Endothelial cell of umbilical vein (primary cell): ENCODE measurements at places on chromosomes 7 and 10.

DNA sequence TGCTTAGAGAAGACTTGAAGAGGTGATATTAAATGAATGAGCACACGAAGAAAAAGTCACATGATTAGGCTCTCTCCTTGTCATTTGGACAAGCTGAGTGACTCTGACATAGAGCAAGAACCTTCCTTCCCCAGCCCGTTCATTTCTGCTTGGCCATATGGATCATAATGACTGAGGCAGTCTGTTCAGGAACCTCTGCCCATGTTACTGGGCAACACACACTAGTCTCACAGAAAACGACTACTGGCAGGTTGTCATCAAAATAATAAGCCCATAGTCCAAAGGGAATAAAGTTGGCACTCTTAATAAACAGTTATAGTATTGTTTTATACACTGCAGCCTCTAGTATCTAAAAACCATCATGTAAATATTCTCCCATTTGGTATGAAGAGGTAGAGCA, 635.0 kb downstream of the REEP3 start:
- H3K27ac ChIP-seq: no peak overlapping the region
- H3K4me1 ChIP-seq: no peaks in the 10 kb centered on the region
- H3K27me3 ChIP-seq: no peaks in the 10 kb centered on the region
- no peak for DNase-seq
- no peak overlapping the region for H3K4me3 ChIP-seq
- no peaks in the 10 kb centered on the region for H3K36me3 ChIP-seq

- H3K4me3 ChIP-seq: no peak overlapping the region
- H3K36me3 ChIP-seq: no peaks in the 10 kb centered on the region
- no peaks in the 10 kb centered on the region for H3K27me3 ChIP-seq
- H3K4me1 ChIP-seq: peaks cover 34% of the 10 kb centered on the region
Observed at GRCh38 chr7:106535234-106535932, 125.6 kb downstream of the CCDC71L start.

DNA sequence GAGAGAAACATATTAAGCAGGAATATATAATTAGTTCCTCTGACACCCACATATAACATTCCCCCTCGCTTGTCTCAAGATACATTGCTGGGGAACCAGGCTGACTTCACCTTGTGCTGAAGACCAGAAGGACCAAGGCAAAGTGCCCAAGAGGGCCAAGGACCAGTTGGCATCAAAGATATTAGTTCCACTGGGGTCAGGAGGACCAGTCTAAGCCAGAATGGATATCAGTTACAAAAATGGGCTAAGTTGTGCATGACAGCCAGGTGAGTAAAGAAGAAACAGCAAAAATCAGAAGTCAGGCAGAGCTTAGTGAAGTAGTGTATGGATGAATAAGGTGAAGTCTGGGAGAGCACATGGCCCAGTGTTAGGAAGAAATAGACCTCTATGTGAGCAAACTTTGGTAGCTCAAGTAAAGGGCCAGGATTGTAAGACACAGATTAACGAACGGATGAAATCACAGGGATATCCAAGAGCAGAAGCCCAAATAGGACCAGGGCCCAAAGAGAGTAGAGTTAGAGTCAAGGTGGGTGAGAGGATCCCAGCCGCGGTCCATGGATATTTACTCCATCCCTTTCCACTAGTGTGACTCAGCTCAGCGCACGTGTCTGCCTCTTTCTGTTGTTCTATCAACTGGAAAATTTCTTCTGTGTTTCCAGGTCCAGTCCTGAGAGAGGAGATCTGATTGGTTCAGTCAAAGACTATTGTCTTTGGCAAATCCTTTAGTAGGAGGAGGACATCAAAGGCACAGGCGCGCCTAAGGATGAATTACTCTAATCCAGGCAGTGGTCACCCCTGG, 5.0 kb downstream of the CALD1 start:
- H3K4me3 ChIP-seq: no peak overlapping the region
- peak; percentile 81 for DNase-seq
- H3K4me1 ChIP-seq: peaks cover 52% of the 10 kb centered on the region
- no peak overlapping the region for H3K27ac ChIP-seq
- H3K36me3 ChIP-seq: peaks cover 4% of the 10 kb centered on the region

GRCh38 chr10:51075043-51075872, 971 bp downstream of the PRKG1 start:
- H3K27me3 ChIP-seq: peaks cover 40% of the 10 kb centered on the region
- no peaks in the 10 kb centered on the region for H3K36me3 ChIP-seq
- peaks cover 5% of the 10 kb centered on the region for H3K4me1 ChIP-seq

DNA sequence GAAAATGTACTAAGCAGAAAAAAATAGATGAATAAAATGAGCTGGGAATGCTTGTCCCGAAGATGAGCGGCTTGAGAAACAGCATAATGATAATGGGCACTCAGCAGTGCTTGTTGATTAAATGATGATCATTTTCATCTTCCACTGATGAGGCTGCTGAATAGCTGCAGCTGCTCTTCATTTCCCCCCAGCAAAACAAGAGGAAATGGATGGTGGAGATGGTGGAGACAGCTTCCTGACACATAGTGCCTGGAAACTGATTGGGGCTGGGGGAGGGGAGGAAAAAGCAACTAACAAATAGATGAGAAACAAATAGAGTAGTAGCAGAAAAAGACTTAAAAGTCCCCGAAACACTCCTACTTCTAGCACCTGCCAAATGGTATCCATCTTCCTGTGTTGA, 41.4 kb downstream of the MRC1 start:
- DNase-seq: no peak
- H3K4me3 ChIP-seq: no peak overlapping the region
- peaks cover 7% of the 10 kb centered on the region for H3K4me1 ChIP-seq
- no peaks in the 10 kb centered on the region for H3K36me3 ChIP-seq

DNA sequence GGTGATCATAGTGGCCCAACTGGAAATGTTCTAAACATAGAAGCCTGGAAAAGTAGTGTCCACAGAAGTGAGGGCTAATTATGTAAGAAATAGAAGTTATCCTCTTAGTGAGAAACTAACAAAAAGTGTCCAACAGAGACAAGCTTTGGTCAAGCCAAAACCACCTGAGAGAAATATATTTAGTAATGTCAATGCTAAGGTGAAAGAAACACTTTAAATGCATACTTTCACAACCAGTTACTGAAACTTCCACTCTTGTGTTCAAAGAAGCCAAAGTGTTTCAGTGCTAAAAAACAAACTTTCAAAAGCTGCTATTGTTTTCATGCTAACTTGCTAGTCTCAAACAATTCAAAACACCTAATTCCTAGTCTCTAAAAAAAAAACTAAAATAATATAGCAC, 18.1 kb downstream of the RAB11FIP2 start:
- H3K4me3 ChIP-seq: no peak overlapping the region
- peaks cover 3% of the 10 kb centered on the region for H3K4me1 ChIP-seq
- no peaks in the 10 kb centered on the region for H3K36me3 ChIP-seq
- H3K27ac ChIP-seq: no peak overlapping the region
- DNase-seq: no peak

GRCh38 chr7:43511029-43511428, 71.9 kb upstream of the STK17A start:
- H3K27me3 ChIP-seq: peaks cover 17% of the 10 kb centered on the region
- no peaks in the 10 kb centered on the region for H3K36me3 ChIP-seq
- no peaks in the 10 kb centered on the region for H3K4me1 ChIP-seq
- no peak overlapping the region for H3K4me3 ChIP-seq
- DNase-seq: no peak
- no peak overlapping the region for H3K27ac ChIP-seq

GRCh38 chr7:99478464-99479440, 6.1 kb downstream of the ZNF789 start:
- peaks cover under 1% of the 10 kb centered on the region for H3K36me3 ChIP-seq
- DNase-seq: no peak
- no peaks in the 10 kb centered on the region for H3K27me3 ChIP-seq
- H3K27ac ChIP-seq: no peak overlapping the region
- H3K4me1 ChIP-seq: peaks cover 4% of the 10 kb centered on the region
